Hindlimb muscle (tissue), 1 donor: ENCODE measurements at places on chromosomes 5 and 9. TPM values are rescaled to one million over a fixed set of nuclear protein-coding genes. Genes with fewer than 3 reads are reported as not detected.

Gene SELENOP
- 166 TPM for polyA plus RNA-seq

Gene IL33
- 29.6 TPM for polyA plus RNA-seq

Gene ARHGEF37
- polyA plus RNA-seq: 5.0 TPM

Gene SLC34A1
- not detected for polyA plus RNA-seq

Gene NR5A1
- not detected for polyA plus RNA-seq

Gene EIF4E1B
- polyA plus RNA-seq: 0.12 TPM

Gene DDX4
- 0.23 TPM for polyA plus RNA-seq

Gene CCDC192
- 0.88 TPM for polyA plus RNA-seq

Gene OLFML2A
- polyA plus RNA-seq: 175 TPM

Gene GPR150
- 0.22 TPM for polyA plus RNA-seq

Gene ORM1
- 0.30 TPM for polyA plus RNA-seq

Gene KIF27
- polyA plus RNA-seq: 7.3 TPM

Gene DIPK1B
- 20.4 TPM for polyA plus RNA-seq

Gene BHMT2
- polyA plus RNA-seq: 4.9 TPM

Gene LRSAM1
- polyA plus RNA-seq: 16.9 TPM

Gene TGFBI
- polyA plus RNA-seq: 148 TPM

Gene CNTFR
- 53.8 TPM for polyA plus RNA-seq

Gene PCDHA9
- not detected for polyA plus RNA-seq

Gene IL9
- polyA plus RNA-seq: not detected

Gene PCDHA10
- polyA plus RNA-seq: 0.25 TPM

Gene WNT8A
- polyA plus RNA-seq: not detected

Gene ARID3C
- 0.18 TPM for polyA plus RNA-seq

Gene LRRC19
- 0.13 TPM for polyA plus RNA-seq

Gene GFI1B
- 0.56 TPM for polyA plus RNA-seq

Gene SH2D3C
- polyA plus RNA-seq: 28.2 TPM

Gene VCAN
- polyA plus RNA-seq: 211 TPM

Gene BTNL3
- not detected for polyA plus RNA-seq

Gene DMRTA1
- polyA plus RNA-seq: 0.05 TPM

Gene PCDH1
- polyA plus RNA-seq: 18.8 TPM

Gene PHYHD1
- 45.1 TPM for polyA plus RNA-seq

Gene EIF4EBP3
- polyA plus RNA-seq: 8.6 TPM

Gene DAB2IP
- polyA plus RNA-seq: 48.6 TPM

Gene IFT74
- 13.4 TPM for polyA plus RNA-seq

Gene FCN1
- 3.8 TPM for polyA plus RNA-seq

Gene ASS1
- polyA plus RNA-seq: 43.6 TPM

Gene IGIP
- polyA plus RNA-seq: 4.2 TPM

Gene GARIN3
- polyA plus RNA-seq: not detected

Gene MRPS2
- 38.3 TPM for polyA plus RNA-seq

Gene SARDH
- 5.6 TPM for polyA plus RNA-seq

Gene FBXL7
- 23.7 TPM for polyA plus RNA-seq

Gene KLHL3
- 4.0 TPM for polyA plus RNA-seq

Gene SIT1
- polyA plus RNA-seq: not detected

Gene TMEM203
- polyA plus RNA-seq: 36.1 TPM

Gene HK3
- 1.4 TPM for polyA plus RNA-seq

Gene HSPA4
- polyA plus RNA-seq: 68.3 TPM

Gene EPB41L4B
- polyA plus RNA-seq: 14.2 TPM

Gene RAB24
- 23.0 TPM for polyA plus RNA-seq

Gene PCDHGA9
- 4.4 TPM for polyA plus RNA-seq

Gene SLCO6A1
- 0.40 TPM for polyA plus RNA-seq

Gene ADAMTS16
- 7.4 TPM for polyA plus RNA-seq

Gene PCDHGA12
- 2.4 TPM for polyA plus RNA-seq

Gene PCSK5
- polyA plus RNA-seq: 11.3 TPM

Gene TMEM171
- polyA plus RNA-seq: 0.88 TPM

Gene DBH
- polyA plus RNA-seq: 0.54 TPM
